Aorta (tissue), 5 donors: ENCODE measurements at places on chromosomes 3 and 15. TPM values are rescaled to one million over a fixed set of nuclear protein-coding genes. Genes with fewer than 3 reads are reported as not detected.

DNA sequence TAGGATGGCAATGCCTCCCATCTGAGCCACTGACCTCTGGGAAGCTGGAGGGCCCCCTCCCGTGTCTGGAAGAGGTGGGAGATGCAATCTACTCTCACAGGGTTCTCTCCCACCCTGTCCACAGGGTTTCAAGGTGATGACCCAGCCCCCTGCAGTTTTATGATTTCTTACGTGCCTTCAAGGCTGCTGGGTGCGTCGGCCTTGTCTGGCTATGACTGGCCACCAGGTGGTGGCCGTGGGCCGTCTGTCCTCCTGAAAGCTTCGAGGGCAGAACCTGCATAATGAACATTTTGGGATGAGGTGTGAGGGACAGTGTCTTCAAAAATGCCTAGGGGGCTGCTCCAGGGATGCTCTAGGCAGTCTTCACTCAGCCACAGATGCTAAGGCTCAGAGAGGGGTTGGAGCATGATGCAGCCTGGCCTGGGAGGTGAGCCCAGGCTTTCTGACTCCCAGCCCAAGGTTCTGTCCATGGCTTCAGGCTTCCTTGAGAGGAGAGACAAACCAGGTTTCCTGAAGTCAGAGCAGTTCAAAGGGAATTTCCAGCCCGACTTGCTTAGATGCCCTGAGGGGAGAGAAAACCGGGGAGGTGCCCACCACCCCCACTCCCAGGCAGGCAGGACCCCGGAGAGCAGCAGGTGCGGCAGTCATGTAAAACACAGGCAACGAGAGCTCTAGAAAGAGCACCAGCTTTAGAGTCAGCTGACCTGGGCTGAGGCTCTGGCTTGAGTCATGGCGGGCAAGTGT is 18.7 kb downstream of the ISG20 start:
- no peaks in the 10 kb centered on the region for H3K27me3 ChIP-seq
- H3K4me1 ChIP-seq = no peaks in the 10 kb centered on the region
- H3K27ac ChIP-seq = no peak overlapping the region
- no peaks in the 10 kb centered on the region for H3K36me3 ChIP-seq

Gene CHRM5
- total RNA-seq = not detected

- no peaks in the 10 kb centered on the region for H3K4me1 ChIP-seq
- H3K4me3 ChIP-seq = no peak overlapping the region
- H3K36me3 ChIP-seq = no peaks in the 10 kb centered on the region
- DNase-seq = no peak
- no peak overlapping the region for H3K27ac ChIP-seq
These were observed 198.4 kb upstream of the ST8SIA2 start for GRCh38 chr15:92195241-92195640.

DNA sequence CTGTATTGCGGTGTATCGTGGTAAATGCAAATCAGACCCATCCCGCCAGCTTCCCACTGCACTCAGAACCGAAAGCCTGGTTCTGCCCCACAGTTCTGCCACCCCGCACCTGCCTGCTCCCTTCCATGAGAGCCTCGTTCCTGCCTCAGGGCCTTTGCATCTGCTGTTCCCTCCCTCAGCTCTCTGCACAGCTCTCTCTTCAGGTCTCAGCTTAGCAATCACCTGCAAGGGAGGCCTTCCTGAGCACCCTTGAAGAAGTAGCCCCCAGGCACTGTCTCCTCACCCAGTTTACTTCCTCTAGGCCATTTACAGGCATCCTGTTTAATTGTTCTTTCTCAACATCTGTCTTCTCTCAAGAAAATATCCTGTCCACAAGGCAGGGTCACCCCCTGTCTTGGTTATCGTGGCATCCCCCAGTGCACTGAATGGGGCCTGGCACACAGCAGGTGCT is 13.3 kb upstream of the IQSEC1 start:
- H3K27me3 ChIP-seq = no peaks in the 10 kb centered on the region
- H3K4me1 ChIP-seq = no peaks in the 10 kb centered on the region
- H3K36me3 ChIP-seq = no peaks in the 10 kb centered on the region
- H3K27ac ChIP-seq = no peak overlapping the region

DNA sequence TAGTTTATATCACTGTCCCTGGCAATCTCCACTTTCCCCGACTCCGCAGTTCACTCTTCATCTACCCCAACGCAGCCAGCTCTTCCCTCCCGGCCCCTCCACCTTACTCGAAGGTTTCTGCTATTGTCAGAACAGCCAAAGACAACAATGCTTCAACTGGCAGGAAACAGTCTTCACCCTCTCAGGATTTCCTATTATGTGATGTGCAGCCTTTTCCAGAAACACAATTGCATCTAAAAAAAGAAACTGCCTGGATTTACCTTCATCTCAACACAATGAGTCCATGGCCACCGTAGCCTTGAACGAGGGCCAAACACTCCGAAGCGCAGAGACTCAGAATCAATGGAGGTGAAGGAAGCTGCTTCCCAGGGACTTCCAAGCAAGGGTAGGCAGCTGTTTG is 182.1 kb upstream of the TSC22D2 start:
- no peak overlapping the region for H3K27ac ChIP-seq
- no peak overlapping the region for H3K4me3 ChIP-seq
- no peaks in the 10 kb centered on the region for H3K4me1 ChIP-seq
- no peaks in the 10 kb centered on the region for H3K36me3 ChIP-seq
- no peak for DNase-seq

- no peaks in the 10 kb centered on the region for H3K27me3 ChIP-seq
- H3K36me3 ChIP-seq = no peaks in the 10 kb centered on the region
- no peaks in the 10 kb centered on the region for H3K4me1 ChIP-seq
- no peak overlapping the region for H3K27ac ChIP-seq
- DNase-seq = no peak
These were observed 32.0 kb downstream of the CORO2B start for GRCh38 chr15:68610825-68611224.
